GM23248 (cell line): ENCODE measurements at places on chromosomes 3 and 15.

DNA sequence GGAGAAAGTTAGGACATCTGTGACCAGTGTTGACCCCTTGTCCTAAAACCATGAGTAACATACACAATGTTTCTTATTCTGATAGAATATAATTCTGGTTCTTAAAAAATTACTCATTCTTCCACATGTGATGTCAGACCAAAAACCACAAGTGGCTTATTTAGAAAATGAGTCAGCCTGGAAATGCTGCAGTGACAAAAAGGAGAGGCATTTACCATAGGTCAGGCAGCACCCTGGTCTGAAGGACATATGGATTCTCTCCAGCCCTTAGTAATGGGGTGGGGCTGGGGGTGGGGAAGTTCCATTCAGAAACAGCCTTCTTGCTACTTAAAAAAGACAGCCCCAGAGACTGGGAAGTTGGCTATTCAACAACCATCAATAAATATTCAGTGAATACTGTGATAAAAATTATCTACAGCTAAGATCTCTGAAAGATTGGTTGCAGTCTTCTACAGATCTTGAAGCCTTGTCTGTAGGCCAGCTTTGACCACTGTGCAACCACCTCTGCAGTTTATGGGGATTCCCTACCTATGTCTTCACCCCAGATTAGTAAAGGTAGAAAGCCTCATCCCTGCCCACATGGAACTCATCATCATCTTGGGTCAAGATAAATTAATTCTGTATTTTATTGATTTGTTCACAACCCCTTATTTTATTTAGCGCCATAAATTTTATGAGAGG lies 34.9 kb upstream of the TIMP4 start:
- peak; percentile 98 for DNase-seq

DNA sequence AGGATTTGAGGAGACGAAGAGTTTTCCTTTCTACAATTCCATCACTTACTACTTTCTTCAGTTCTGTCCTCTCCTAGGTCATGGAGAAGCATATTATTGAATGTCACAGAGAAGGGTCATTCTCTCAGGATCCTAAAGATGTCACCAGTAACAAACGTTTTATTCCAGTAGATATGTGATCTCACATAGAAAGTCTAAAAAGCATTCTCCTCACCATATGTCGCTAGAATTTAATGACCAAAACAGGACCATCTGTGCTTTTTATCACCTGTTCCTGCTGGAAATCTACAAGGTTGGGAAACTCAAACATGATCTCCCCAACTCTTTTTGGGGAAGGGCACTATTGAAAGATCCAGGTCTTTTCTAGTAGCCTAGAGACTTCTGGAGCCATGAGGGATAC lies 24.0 kb upstream of the FRMD5 start:
- no peak for DNase-seq

DNA sequence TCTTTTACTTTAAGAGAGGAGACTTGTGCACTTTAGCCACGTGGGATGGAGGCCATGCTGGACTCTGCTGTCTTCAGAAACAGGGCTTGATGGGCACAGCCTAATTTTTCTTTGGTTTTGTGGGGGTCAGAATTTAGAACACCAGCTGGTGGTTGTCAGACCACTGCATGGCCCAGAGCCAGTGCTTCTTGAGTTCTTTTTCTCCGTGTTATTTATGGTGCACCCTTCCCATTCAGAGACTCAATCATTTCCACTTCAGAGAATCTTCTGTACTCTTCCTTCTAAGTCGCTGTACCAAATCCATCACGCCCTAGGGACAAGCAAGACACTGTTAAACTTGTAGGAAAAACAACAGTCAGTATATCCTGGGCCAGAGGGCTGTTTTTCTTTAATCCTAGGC lies 20.1 kb downstream of the PRR23A start:
- DNase-seq = no peak

GRCh38 chr3:194555175-194556062 lies 68.6 kb upstream of the ATP13A3 start:
- DNase-seq = no peak

DNA sequence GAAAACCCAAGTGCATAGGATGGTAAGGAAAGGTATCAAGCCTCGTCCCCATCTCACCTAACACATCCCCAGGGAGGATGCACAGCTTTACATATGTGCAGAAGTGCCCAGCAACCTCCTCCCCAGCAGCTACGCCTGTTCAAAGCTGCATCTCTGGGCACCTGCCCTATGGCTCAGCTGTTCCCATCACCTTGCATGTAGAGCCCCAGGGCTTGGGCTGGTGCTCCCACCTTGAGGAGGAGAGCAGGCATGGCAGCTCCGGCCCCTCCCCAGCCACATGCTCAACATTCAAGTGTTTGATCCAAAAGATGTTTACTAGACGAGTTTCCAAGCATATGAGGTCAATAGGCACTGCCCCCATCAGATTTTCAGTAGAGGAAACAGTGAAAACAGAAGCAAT lies 173.5 kb downstream of the ATP10A start:
- DNase-seq = no peak

- DNase-seq = peak; percentile 6
Observed at GRCh38 chr3:172869368-172869771, 118.8 kb downstream of the ECT2 start.

GRCh38 chr3:150547045-150547741 lies 606 bp downstream of the EIF2A start:
- DNase-seq = peak; percentile 61

DNA sequence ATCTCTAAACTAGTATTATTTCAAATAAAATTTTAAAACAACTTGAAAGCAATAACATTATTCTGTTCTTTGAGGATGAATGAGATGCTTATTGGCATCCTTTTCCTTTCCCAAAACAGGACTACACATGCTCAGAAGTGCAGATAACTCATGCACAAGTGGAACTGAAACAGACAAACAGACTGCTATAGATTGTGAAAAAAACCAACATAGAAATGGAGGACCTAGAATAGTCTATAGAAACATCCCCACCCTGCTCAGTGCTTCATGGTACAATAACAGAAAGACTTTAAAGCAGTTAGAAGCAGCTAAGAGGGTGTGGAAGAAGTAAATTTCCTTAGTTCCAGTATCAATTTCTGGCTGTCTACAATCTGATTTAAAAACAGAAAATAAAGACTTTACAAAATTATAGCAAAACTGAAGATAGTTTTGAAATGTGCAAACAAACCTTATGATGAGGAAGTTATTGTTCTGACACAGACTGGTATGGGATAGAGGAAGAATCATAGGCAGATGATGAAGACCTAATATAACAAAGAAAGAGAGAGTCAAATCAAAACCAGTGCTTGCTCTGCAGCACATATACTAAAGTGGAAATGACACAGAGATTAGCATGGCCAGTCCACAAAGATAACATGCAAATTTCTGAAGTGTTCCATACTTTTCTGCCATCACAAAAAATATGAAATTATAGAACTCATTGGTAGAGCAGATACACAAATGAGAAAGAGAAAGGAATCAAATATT lies 1025.4 kb downstream of the SQOR start:
- DNase-seq = no peak

DNA sequence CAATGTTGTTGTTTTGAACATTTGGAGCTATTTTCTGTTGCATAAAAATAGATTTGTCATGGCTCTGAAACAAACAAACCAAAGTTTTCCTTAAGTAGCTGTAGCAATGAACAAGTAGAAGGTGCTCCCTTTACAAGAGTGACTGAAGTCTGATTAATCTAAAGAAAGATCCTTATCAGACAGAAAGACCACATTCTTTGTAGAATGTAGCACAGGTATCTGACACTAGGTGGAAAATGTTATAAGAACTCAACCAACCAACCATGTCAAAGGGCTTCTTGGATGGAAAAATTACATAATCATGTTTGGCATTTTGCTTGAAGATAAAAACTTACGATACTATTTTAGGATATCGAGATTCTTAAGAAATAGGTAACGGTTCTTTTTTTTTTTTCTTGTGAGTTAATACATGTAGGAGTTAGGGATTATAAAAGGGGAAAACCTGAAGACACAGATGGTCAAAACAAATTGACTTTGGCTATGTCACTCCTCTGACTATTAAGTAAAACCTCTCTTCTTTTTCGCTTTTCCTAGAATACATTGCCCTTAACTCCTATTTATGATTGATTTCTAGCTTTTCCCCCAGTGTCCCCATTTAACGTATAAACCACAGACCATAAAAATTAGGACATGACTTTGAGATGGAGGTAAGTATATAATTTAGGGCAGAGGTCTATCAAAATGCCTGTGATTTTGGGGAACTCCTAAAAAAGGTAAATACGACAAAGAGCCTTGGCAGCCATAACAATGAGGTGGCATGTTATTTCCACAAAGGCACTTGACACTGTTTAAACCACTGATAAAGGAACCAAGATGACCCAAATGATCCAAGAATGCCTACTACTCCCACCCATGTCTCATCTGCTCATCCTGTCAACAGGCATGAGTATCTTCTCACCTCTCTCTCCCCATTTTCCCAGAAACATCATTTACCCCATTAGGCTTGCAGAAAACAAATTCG lies 72.0 kb downstream of the CCR4 start:
- no peak for DNase-seq
